IMR-90 (cell line): ENCODE measurements at places on chromosomes 7 and 10.

- DNase-seq: peak; percentile 37
Measured at GRCh38 chr10:24645784-24646183, 77.9 kb downstream of the ARHGAP21 start.

DNA sequence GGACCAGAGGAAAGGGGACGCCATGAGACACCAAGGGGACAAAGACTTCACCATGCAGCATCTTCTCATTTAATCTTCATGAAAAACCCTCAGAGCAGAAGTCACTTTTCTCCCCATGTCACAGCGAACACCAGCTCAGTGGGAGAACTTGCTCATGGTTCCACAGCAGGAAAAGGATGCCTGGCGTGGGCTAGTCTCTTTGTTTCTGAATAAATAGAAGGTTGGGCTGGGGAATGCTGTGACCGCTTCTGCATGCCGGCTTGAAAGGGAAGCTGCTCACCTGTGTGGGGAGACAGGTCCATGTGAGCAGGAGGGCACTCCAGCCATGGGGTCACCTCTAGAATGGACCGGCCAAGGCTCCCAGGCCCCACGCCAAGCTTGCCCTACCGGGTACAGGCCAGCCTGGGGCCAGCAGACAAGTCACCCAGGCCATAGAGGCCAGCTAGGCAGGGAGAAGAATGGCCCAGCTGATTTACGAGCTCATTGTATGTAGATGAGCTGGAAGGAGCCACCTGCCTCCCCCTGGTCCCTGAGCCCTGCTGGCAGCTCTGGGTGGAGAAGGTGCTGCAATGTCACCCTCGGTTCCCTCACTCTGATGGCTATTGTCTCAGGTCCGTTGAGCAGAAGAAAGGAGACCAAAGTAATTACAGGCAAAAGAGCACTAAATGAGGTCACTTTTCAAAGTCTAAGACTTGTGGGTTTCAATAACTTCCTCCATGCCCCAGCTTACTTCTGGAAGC, 82.0 kb upstream of the PDZD8 start:
- DNase-seq: no peak

DNA sequence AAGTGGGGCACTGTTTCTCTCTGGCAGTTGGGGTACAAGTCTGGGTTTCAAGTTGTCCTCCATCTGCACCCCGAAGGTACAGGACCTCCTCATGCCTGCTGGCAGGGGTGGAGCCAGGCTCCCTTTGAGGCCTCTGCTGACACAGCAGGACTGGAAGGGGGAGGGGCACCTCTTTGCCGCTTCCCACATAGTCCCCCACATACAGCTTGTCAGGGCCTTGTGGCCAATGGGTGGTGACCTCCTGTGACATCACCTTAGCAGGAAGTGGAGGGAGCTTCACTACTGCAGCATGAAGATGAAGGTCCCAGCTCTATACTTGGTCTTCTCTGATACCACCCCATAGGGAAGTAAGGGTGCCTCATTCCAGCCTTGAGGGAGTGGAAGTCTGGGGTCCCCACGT, 167.8 kb downstream of the RAMP3 start:
- no peak for DNase-seq

GRCh38 chr10:68077026-68077425, 1.9 kb upstream of the HERC4 start:
- DNase-seq: no peak

GRCh38 chr10:1424648-1425047, 312.7 kb downstream of the ADARB2 start:
- DNase-seq: no peak

DNA sequence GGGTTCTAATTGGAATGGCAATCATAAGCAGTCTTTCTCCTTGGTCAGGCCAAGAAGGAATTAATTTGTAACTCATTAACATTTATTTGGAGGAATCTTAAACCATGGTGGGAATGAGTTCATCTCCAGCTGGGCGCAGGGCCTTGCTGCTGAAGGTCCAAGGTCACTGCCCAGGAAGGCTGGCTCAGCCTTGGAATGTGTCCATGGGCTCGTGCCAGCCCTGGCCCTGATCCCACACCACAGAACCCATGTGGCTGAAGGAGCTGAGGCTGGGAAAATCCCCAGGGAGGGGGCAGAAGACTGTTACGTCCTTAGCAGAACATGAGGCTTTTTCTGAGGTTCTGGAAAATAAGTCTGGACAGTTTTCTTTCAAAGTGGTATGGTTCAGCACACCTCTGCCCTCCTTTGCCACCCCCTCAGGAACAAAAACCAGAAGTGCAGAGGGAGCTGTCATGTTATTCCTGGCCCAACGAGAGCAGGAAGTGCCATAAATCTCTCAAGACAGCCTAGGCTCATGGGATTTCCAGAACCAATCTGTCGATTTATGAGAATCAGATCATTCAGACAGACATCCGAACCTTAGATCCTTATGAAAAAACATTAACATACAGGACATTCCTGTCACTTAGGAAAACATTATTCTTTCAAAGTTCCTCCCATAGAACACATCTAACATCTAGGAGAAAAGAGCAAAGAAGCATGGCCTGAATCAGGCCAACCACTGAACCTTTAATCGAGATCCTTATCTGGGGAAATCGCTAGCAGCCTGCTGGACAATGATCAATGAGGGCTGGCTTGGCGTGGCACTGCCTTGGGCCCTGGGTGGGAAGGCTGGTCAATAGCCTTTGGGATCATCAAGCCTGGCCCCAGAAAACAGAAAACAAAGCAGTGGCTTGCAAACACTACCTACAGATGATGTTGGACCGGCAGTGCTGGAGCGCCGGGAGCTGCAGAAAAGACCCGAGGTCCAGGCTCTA, 134.3 kb downstream of the TAX1BP1 start:
- DNase-seq: peak; percentile 19

DNA sequence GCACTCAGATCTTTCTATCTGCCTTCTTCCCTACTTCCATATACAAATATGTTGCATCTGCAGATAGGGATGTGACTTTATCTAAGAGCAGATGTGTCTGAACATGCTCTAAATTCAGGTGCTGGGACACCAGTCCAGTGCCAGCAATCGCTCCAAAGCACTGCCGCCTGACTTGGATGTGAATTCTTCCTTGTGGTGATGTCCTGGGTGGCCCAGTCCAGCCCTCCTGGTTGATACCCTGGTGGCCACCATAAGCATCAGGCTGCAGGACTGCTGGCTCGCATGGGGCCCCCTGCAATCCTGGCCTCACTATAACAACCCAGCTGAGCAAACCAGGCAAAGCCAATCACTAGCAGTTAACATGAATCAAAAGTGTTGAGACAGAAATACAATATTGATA, 149.2 kb upstream of the PDE1C start:
- DNase-seq: no peak

DNA sequence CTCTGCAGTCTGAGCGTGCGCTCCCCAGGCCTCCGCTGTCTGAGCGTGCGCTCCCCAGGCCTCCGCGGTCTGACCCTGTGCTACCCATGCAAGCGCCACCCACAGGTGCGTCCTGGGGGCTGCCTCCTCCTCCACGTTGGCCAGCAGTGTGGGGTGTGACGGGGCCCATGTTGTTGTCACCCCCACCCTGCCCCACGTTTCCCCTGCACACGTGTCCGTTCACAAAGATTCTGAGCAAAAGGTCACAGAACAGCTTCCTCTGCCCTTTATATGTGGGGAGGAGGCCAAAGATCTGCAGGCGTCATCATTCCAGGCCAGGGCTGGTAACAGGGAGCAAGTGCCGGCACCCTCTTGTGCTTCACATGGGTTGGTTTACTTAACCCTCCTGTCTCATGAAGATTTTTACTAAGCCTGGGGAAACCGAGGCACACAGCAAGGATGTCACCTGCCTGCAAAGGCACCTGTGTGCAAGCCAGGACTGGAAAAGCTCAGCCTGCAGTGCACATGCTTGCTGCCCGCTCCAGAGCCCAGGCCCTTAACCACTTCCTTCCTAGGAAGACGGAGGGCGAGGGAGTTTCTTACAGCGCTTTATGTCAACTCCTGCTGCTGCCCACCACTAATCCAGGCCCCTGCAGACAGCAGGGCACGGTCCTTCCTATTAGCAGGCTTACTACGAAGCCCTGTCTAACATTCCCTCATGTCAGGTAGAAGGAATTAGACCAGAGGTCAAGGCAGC, 4.8 kb downstream of the GPR146 start:
- no peak for DNase-seq

DNA sequence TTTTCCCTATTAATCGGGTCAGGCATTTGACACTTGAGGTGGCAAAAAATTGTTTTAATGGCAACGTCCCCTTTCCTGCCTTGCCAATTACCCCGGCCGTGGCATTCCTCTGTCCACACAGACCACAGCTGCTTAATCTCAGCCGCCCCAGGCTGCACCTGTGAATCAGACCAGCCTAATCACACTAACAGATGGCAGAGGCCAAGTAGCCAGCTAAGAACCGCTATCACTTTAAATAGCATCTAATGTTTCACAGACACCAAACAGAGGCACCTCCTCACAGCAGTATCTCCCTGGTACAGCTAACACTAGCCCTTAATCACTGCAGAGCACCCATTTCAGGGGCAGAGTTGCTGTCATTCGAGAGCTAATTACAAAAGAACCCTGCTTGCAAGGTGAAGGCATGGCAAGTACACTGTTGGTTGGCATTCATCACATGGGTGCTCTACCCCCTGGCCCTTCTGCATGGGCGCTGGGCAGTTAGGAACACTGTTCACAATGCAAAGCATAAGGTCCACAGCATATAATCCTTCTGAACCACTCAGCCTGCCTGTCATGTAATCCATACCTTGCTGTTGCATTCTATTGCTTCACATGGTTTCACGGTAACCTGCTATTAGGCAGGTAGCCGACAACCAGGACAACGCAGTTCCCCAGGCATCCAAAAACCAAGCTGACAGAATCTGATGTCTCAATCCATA, 38.8 kb downstream of the FGFR2 start:
- no peak for DNase-seq

DNA sequence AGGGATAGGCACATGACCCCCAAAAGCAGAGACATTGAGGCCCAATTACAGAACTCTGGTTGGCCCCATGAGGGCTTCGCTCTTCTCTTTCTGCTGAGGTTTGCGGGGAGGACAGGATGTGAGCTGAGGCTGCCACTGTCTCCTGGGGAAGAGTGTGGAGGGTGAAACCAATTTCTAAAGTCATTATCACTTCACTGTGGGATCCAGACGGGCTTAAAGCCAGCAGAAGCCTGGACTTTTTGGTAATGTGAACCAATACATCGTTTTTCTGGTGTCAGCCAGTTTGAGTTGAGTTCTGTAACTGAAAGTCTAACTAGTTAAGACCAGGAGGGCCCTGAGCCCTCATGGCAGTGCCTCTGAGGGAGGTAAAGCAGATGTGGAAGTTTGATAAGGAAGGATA, 163.0 kb downstream of the MYOF start:
- no peak for DNase-seq

DNA sequence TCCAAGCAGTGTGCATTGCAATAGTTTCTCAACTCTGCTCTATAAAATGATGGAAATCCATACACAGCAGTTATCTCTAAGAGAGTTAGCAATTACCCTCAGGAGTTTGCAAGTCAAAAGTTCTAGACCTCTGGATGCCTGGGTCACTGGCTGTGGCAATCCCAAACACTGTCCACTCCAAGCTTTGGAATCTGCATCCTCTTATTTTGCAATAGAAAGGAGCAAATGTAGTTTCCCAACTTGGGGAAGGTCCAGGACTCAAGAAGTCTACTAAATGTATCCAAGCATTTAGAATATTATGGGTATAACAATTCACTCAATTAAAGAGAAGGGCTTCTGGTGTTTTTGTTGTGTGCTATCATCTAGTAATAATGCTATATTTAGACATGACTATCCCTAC, 131.3 kb upstream of the NRP1 start:
- DNase-seq: peak; percentile 8

DNA sequence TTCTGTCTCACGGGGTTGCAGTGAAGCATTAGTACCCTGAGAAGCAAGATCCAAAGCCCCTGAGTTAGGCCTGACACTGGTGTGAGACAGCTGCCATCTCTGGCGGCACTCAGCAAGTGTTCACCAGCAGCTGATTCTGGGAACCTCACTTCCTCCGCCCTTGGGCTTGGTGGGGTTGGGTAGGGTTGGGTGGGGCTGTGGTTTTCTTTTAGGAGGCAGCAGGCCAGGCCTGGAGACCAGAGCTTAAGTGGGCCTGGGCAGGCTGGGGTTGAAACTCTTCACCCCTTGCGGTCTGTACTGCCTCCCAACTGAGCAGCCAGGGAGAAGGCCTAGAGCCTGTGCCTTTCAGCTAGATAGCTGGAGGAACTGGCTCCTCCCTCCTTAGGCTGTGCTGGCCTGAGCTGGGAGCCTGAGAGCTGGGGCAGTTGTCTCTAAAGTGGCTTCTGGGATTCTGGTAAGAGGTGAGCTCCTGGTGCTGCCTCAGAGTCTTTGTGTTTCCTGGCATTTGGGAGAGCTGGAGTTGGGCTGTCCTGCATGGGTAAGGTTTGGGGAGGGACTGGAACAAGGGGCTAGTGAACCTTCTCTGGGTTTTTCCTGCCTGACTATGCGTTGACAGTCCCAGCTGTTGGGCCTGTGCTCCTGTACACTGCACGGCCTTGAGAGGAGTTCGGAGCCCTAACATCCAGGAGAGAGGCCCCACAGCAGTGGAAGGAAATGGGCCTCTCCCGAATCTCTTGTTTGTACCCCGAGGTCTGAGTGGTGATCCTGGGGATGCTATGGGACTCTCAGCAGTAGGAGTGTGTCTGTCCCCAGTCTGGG, 5.1 kb downstream of the TSPAN14 start:
- DNase-seq: no peak

GRCh38 chr10:122170802-122171201, 100.3 kb upstream of the BTBD16 start:
- DNase-seq: no peak

- DNase-seq: no peak
Measured at GRCh38 chr10:47299611-47300428, at the start of gene GDF10. GDF10 (plus strand) TSS chr10:47300197; CDS start chr10:47300652, 455 bp downstream.

- no peak for DNase-seq
Measured at GRCh38 chr10:26217396-26218086, 967 bp downstream of the GAD2 start.

- DNase-seq: no peak
Measured at GRCh38 chr7:143043391-143043790, 8.8 kb upstream of the OR6V1 start.

DNA sequence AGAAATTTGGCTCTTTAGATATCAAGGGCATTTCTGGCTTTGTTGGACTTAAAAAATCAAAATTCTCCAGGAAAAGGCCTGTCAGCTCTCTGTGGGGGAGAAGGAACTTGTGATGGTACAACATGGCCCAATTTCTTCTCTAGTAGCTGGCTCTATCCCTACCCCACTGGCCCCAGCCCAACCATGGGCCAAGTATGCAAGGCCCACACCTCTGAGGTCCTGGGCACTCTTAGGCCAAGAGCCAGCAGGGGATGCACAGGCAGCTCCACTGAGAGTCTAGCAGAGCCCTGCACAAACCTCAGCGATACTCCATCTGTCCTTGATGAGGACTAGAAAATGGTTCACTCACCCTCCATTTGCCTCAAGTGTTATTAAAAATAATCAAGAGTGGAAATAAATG, 261.2 kb downstream of the C7orf25 start:
- no peak for DNase-seq

GRCh38 chr7:6516387-6516983, 34.8 kb downstream of the GRID2IP start:
- peak; percentile 79 for DNase-seq

- no peak for DNase-seq
Measured at GRCh38 chr10:8224591-8224990, 170.1 kb downstream of the GATA3 start.

GRCh38 chr10:123704076-123704475, 37.9 kb downstream of the GPR26 start:
- no peak for DNase-seq
